Cerebellar nuclear complex (tissue), 1 donor: ENCODE measurements at places on chromosomes 6 and 20.

- DNase-seq = no peak
Measured at GRCh38 chr20:32509639-32510066, 75.5 kb downstream of the NOL4L start.

GRCh38 chr20:46151936-46152335 lies 33.8 kb downstream of the CD40 start:
- DNase-seq = no peak

GRCh38 chr20:53349730-53350129 lies 243.9 kb downstream of the ZNF217 start:
- no peak for DNase-seq

- no peak for DNase-seq
Measured at GRCh38 chr6:116057766-116058165, 2.9 kb downstream of the FRK start.

DNA sequence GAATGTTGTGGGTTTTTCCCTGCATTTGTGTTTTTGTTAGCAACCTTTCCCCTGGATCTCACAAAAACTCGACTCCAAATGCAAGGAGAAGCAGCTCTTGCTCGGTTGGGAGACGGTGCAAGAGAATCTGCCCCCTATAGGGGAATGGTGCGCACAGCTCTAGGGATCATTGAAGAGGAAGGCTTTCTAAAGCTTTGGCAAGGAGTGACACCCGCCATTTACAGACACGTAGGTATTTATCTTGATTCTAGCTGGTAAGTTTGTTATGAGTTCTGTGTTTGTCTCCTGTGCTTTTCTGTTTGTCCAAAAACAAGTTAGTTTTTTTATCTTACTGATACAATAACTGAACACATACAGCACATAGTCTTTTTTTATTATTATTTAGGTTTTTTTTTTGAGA lies 3.0 kb downstream of the SLC25A27 start:
- no peak for DNase-seq

DNA sequence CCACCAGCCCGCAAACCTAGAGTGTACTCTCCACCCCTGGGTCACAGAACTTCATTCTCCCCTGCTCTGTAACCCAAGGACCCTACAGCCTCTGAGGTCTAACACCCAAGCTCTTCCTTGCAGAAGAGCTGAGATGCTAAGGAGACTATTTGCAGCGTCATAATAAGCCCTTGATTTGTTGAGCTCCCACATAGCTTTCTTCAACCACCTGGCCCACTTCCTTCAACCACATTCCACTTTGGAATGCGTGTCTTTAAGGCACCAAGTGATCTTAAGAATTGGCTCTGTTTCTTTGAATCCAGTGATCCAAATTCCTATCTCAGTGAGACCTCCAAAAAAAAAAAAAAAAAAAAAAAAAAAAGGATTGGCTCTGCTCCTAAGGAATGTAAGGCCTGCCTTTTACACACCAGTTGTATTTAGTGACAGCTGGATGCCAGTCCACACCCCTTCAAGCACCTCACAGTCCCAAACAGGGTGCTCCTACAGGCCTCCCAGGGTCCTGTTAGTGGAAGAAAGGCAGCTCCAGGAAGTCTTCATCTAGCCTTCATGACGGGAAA lies 106.2 kb downstream of the UBE3D start:
- DNase-seq = no peak

- no peak for DNase-seq
Measured at GRCh38 chr20:1660246-1660645, 2.7 kb upstream of the SIRPG start.

DNA sequence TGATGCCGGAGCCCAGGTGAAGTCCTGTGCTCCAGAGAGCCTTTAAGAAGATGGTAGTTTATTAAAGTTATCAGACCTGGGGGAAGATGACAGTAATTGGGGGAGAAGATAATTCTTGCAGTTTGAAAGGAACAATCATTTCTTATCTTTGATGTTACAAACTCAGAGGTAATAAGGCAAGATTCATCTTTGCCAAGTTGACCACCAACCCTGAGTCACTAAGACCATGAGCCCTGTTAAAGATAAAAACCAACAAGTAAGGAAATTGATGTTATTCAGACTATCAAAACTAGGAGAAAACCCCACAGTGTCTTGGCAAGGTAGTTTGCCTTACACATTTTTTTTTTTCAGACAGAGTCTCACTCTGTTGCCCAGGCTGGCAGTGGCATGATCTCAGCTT lies 73.1 kb downstream of the MKKS start:
- no peak for DNase-seq

DNA sequence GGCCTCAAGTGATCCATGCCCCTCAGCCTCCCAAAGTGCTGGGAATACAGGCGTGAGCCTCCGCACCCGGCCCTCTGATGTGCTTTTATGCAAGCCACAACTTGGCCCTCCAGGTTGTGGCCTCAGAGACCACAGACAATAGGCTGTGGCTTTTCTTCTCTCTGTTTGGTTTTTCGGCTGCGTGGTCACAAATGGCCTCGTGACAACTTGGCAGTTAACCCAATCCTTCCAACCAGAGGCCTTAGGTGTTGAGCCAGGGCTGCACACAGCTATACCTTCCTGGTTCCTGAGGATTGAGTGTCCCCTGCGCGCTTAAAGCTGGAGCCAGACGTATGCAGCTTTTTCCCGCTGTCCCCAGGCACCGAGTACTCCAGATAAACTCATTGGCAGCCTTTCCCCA lies 6.3 kb upstream of the TGM3 start:
- DNase-seq = no peak

- no peak for DNase-seq
Measured at GRCh38 chr20:21397341-21398108, at the start of gene NKX2-4. TSS of gene NKX2-4 (minus strand) at chr20:21397526. CDS start at chr20:21397399, 127 bp downstream.
